ENCODE measurements at places on chromosomes 2 and 18.

DNA sequence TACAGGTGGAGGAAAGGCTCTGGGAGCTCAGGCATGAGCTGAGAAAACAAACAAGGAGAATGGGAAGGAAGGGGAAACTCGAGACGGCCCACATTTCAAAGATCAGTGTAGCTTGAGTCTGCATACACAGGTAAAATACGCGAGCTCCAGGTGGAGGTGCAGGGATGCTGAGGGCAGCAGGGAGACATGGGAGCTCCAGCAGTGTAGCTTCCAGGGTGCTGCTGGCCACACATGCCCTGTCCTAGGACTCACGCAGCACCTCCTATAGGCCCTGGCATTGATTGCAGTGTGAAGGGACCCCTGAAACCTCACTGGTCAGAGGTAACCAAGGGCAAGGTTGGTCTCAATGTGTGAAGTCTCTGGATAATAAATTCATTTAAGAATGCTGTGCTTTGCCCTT is 362.8 kb upstream of the HS6ST1 start:
- DNase-seq = peak; percentile 28

DNA sequence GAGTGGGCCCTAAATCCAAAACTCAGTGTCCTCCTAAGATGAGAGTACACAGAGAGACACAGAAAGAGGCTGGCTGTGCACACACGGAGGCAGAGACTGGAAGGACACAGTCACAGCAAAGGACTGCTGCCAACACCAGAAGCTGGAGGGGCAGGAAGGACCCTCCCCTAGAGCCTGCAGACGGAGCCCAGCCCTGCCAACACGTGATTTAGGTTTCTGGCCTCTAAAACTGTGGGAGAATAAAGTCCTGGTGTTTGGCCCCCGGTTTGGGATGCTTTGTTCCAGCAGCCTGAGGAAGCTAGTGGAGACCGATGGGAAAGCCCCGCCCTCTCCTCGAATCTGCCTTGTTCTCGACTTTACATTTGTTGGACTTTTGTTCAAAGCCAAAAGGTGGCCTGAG is 10.6 kb downstream of the CNDP1 start:
- DNase-seq = peak; percentile 26

DNA sequence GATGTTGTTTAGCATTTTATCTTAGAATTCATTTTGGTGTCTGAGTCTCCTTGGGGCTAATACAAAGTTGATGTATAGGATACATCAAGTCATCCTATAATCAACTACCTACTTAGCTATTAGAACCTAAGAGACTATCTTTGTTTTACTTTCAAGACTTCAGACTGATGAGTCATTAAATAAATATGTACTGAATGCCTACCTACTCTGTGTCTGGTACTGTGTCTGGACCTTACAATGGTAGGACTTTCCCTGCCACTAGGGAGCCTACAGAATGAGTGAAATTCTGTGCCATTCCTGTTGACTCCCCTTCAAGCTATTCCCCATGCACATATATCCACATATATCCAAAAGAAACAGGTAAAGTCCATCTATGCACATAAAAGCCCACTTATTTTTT is 114.5 kb downstream of the ERBB4 start:
- DNase-seq = no peak

GRCh38 chr18:26225022-26225693 is 1.1 kb upstream of the TAF4B start:
- no peak for DNase-seq

DNA sequence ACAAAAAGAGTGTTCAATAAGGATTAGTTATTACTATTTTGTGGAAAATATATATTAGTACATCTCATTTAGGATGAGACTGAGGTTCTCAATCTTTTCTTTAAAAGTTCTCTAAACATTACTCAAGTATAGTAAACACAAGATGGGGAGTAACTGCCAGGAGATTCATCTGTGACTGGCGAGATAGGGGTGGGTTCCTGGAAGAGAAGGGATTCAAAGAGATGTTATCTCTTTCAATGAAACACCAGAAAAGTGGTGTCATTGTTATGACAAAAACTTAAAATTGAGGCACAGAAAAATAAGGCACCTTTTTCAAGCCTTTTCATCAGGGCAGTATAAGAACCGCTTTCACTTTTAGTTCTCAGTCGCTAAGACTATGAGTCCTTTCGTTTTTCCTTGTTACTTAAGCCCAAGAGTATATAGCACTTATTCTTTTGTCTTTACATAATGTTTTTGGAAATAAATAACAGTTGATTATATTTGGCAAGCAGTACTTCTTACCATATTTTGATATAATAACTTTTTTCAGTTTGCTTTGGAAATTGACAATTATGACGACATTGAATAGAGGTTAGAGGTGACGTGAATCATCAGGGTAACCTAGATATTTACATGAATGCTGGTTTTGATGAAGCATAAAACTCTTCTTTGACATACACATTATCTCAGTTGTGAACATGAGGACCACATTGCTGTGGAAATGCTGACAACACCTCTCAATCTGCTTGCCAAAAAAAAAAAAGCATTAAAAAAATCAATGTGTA is 393.9 kb upstream of the TCF4 start:
- DNase-seq = no peak

- DNase-seq = no peak
Measured at GRCh38 chr18:73688851-73689711, 458.6 kb downstream of the FBXO15 start.

DNA sequence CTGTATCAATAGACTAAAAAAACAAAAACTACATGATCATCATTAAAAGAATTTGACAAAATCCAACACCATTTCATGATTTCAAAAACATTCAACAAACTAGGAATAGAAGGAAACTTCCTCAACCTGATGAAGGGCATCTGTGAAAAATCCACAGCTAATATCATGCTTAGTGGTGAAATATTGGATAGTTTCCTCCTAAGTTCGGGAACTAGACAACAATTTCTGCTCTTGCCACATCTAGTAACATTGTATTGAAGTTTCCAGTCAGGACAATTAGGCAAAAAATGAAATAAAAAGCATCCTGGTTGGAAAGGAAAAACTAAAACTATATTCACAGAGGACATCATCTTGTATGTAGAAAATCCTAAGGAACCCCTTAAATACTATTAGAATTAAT is 34.8 kb downstream of the TNS1 start:
- DNase-seq = no peak

GRCh38 chr2:37585295-37585908 is 86.0 kb downstream of the CDC42EP3 start:
- DNase-seq = no peak

DNA sequence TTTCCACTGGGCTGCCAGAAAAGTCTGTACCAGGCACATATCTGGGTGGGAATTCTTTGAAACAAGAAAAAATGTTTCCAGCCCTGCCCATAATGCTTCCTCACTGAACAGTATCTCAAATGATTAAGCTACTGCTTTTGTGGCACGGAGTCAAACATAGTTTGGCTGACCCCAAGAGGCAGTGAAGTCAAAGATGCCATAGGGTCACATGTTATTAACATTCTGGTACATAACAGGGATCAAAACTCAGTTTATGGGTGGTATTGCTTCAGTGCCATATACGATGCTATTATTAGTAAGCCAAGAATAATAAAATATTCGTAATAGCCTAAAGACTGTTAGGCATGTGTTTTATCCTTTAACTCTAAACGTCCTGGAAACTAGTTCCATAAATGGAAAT is 112.4 kb downstream of the FEZ2 start:
- DNase-seq = no peak

DNA sequence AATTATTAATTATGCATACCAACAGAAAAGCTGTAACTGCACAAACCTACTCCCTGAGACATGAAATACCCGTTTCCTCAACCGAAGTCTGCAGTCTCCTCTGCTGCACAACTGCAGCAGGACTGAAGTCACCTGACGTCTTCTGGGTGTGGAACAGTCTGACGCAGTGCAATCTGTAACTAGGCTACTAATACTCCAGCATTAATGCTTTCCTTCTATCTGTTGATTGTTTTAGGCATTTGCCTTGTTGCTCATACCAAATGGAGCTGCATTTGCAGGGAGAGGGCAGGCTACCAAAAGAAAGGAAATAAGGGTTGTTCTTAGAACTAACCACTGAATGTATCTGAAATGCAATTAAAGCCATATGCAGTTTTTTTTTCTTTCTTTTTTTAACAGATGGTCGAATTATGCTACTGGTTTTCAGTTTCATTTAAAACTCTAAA is 40.1 kb downstream of the RTN4 start:
- peak; percentile 81 for DNase-seq

GRCh38 chr2:128457716-128458115 is 139.0 kb upstream of the HS6ST1 start:
- DNase-seq = peak; percentile 6

DNA sequence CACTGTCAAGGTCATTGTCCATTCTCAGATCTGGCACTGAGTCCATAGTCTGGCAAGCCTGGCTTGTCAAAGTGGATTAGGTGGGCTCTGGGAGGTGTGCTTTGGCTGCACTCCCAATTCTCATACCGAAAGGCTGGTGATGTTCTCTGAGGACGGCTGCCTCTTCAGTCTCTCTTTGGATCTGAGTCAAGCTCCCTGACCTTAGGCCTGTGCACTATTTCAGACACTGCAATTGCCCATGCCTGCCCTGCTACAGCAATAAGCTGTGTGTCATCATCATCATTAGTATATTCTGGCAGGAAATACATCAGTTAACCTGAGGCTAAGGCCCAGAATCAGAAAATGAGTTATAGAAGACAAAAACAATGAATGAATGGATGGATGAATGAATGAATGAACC is 1.6 kb upstream of the SLC5A7 start:
- no peak for DNase-seq

- no peak for DNase-seq
Measured at GRCh38 chr18:58887613-58887963, 22.9 kb downstream of the ZNF532 start.

- DNase-seq = peak; percentile 60
Measured at GRCh38 chr2:191811807-191812602, 34.9 kb downstream of the CAVIN2 start.

- DNase-seq = no peak
Measured at GRCh38 chr18:60311676-60312360, 60.8 kb downstream of the MC4R start.

- no peak for DNase-seq
Measured at GRCh38 chr2:188788621-188789020, 185.6 kb upstream of the COL3A1 start.

GRCh38 chr2:71410696-71411095 is 42.7 kb upstream of the DYSF start:
- DNase-seq = no peak

GRCh38 chr2:122886479-122887145 is 1131.2 kb downstream of the TSN start:
- DNase-seq = no peak

DNA sequence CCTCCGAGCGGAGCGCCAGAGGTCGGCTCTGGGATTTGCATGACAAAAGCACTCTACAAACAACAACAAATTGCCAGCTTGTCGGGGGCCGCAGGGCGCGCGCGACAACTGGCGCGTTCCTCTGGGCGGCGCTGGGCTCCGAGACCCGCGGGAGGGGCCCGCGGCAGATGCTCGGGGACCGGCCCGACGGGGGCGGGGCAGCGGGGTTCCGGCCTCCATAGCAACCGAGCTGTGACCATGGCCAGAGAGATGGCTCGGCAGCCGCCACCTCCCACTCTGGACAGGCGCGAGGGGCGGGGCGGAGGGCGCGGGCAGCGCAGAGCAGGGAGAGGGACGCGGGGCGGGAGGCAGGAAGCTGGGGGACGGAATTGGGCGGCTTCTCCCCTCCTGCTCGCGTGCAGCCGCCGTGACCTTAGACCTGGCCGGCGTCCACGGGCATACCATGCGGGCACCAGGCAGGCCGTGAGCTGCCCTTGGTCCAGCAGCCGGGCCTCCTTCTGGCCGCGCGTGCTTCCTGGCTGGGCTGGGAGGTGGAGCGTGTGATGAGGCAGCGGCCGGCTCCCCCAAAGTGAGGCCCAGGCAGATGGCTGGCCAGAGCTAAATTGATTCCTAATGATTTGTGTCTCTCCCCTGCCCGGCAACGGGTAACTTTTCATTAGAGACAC is 171.5 kb downstream of the CELF4 start:
- DNase-seq = peak; percentile 51

DNA sequence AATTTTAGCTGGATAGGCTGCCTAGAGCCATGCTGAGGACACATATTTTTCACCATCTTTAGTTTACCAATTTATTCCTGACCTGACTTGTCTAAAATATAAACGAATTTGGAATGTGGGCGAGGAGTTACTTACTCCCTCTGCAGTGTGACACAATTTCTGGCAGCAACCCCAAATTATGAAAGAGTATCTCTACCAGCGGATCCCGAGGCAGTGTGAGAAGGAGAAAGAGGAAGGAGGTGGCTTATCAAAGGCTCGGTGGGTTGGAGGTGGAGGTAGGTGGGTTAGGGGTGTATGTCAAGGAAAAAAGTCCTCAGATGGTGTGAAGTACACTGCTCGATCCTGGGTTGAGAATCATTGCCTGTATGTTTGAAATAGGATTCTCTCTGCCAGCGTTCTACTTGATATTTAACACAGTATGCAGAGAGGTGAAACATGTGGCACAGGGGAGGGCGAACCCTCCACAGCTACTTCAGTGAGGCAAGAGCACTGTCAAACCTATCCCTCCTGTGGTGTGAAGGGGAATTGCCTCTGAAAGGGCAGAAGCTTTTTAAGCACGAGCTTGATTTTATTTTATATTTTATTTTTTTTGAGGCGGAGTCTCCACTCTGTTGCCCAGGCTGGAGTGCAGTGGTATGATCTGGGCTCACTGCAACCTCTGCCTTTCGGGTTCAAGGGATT is 76.0 kb downstream of the RFTN2 start:
- DNase-seq = no peak

DNA sequence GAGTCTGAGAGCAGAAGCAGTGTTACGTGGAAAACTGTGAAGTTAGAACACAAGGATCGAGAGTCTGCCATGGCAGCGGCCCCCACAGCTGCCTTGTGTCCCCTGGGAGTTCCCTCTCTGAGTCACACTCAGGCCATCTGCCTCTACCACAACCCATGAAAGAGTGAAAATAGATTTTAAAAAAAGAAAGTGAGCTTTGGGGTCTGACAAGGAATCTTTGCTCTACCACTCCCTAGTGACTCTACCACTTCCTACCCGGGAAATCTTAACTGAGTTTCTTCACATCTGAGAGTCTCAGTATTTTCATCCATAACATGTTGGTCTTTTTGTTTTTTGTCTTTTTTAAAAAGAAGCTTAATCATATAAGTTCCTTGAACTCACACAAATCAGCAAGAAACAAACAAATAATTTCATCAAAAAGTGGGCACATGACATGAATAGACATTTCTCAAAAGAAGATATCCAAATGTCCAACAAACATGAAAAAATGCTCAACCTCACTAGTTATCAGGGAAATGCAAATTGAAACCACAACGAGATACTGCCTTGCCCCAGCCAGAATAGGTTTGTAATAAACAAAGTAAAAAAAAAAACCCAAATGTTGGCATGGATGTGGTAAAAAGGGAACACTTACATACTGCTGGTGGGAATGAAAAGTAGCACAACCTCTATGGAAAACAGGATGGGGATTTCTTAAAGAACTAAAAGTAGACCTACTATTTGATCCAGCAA is 2.4 kb upstream of the MSGN1 start:
- DNase-seq = no peak
